ENCODE measurements at places on chromosomes 3 and 15.

DNA sequence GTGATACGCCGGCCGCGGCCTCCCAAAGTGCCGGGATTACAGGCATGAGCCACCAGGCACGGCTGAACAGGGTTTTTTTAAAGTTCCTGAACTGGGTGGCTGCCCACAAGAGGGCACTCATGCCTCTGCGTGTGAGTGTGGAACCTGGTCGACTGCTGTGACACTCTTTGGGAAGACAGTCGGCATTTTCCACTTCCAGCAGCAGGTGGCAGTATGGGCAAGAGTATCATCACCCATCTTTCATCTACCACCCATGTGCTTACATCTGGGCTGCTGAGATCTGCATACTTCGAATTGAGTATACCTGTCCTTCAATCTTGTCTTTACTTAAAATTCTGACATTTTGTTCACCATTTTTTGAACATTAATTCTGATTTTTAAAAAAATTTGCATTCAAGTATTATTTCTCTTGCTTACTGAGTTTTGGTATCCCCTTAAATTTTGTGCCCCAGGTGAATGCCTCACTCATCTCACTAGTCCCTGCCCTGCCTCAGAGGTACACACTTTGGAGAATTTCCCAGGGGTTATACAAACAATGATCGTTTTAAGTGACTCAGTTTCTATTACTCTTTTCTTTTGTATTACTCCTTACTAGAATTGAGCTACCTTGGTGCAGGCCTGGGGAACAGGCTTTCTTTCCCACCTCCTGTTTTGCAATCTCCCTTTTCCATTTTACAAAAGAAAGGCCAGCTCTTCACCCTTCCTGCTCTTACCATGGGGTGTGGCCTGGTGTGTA lies 11.8 kb downstream of the CLEC3B start:
- peak; percentile 63 for DNase-seq

GRCh38 chr3:145704020-145704419 lies 457.0 kb downstream of the PLOD2 start:
- DNase-seq = no peak

DNA sequence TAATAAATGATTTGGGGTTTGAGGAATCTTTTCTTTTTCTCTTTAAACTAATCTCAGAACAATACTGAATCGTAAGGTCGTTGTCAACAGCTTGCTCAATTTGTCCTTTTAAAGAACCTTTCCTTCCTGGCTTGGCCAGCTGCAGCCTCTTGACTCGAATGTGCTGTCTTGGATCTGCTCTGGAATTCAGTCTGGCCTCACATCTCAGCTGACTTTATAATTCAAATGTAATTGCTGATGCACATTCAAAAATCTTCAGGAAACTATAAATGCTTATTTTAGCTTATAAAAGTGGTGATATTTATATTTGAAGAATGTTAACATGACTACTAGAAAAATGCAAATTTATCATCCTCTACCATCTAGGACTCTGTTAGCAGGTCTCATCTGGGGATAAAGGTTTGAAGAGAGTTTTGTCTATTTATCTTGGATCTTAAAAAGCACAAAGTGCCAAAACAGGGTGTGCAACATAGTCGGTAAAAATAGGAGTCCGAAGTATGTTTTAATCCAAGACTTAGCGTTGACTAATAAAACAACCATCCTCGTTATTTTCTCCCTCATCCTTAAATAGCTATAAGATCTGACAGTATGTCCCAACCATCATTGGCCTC lies 1035.2 kb downstream of the MCTP2 start:
- peak; percentile 56 for DNase-seq

DNA sequence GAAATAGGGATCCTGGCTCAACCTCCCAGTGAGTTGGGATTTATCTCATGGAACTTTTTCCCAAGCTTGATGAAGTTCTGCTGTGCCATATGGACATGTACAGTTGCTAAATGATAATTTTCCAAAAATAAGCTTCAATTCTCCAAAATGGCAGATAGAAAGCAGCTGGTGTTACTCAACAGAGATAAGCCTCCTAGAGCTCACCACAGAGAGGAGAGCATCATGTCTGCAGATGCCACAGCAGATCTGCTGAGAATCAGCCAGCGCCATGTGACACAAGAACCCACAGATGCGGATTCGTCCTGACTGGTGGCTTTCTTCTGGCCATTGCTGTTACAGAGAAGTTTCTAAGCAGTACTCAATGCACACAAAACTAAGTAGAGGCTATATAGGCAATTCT lies 50.6 kb downstream of the AGTR1 start:
- DNase-seq = no peak

DNA sequence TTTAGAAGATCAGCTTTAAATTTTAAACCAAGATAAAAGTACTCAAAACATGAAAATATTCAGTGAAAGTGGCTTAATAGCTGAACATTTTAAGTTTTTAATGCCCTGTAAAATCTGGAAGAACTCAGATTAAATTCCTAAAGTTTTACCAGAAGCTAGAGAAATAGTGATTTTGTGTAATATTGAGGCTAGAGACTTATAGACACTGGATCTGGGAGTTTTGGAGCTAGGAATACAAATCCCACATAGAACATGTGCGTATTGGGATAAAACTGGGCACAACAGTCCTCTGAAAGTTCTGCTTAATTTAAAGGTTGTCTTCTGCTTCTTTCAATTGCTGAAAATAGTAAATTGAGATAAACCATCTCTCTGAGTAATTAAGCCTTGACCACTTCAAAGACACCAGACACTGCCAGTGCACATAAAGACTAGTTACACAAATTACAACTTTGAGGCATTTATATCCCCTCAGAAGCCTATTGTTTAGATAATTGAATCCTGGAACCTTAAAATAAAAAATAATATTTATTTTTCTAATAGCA lies 1382.5 kb downstream of the OTOL1 start:
- DNase-seq = no peak

- DNase-seq = no peak
Measured at GRCh38 chr3:99969136-99969535, 145.2 kb downstream of the FILIP1L start.

GRCh38 chr3:106167728-106168127 lies 298.9 kb upstream of the CBLB start:
- DNase-seq = no peak

DNA sequence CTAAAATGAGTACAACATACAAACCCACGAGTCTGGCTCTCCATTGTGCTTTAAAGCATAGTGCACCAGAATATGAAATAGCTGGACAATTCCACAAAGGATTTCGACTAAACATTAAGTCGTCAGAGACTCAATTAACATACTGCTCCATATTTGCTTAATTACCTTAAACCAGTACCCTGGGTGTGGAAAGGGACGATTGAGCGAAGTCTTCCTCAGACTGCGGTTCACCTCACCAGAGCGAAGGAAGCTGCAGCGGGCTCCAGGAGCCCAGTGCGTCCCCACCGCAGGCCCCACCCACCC lies 218 bp upstream of the TRPC1 start:
- DNase-seq = no peak

DNA sequence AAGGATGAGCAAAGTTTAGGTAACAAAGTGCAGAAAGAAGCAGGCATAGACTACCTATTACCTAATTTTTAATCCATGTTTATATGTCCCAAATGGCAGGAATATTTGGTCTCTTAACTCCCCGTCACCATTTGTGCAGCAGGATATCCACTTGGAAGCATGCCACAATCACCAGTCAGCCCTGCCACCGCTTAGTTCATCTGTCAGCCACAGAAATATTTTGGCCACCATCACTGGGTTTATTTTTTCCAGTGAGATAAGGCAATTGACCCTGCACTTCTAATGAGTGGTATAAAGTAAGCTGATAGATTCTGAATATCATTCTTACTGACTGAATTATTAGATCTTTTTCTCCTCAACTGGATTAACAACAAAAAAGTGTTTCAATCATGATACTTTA lies 152.9 kb upstream of the SOX2 start:
- DNase-seq = no peak

Measured in AG04449 (cell line).